Fibroblast of skin of back (primary cell): ENCODE measurements at places on chromosomes 1 and 21.
A peak's percentile ranks its signal among the peaks of the same experiment; 100 is the strongest.

DNA sequence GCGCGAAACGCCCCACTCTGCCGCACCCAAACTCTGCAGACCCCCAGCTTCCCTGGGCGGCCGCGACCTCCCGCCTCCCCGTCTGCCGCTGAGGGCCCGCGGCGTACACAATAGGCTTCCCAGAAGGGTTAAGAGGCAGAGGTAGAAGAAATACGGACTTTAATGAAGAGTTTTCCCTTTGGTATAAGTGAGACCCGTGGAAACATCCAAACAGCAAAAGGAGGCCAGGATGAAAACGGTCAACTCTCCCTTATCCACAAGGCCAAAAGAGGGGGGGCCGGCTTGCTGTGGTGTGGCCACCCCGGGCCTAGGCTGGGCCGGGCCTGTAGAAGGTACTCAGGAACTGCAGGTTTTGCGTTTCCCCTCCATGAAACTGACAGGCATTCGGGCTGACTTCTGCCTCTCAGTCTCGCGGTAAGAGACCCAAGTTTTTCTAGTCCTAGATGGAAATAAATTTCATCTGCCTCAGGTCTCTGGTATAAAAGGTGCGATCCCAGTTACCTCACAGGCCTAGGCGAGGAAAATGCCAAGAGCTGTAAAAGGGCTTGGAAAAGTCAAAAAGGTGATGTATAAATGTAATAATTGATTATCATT is 671 bp upstream of the PYGO2 start:
- no peak for DNase-seq

DNA sequence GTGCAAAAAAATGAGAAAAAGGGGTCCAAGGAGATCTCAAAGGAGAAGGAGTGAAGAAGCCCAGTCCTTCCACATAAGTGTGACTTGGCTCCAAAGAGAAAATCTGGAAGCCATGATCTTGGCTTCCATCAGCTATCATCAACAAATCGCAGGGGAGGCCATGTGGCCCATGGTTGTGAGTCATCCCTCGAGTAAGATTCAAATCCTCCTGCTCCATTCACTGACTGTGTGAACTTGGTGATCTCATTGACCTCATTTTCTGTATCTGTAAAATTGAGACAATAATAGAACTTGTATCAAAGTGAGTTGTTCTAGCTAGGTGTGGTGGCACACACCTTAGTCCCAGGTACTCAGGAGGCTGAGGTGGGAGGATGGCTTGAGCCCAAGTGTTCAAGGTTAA is 79.1 kb upstream of the OLIG2 start:
- DNase-seq = peak; percentile 11

GRCh38 chr1:226679853-226680516 is 59.1 kb downstream of the ITPKB start:
- DNase-seq = peak; percentile 86

GRCh38 chr1:18913065-18913835 is 10.9 kb upstream of the ALDH4A1 start:
- peak; percentile 78 for DNase-seq

DNA sequence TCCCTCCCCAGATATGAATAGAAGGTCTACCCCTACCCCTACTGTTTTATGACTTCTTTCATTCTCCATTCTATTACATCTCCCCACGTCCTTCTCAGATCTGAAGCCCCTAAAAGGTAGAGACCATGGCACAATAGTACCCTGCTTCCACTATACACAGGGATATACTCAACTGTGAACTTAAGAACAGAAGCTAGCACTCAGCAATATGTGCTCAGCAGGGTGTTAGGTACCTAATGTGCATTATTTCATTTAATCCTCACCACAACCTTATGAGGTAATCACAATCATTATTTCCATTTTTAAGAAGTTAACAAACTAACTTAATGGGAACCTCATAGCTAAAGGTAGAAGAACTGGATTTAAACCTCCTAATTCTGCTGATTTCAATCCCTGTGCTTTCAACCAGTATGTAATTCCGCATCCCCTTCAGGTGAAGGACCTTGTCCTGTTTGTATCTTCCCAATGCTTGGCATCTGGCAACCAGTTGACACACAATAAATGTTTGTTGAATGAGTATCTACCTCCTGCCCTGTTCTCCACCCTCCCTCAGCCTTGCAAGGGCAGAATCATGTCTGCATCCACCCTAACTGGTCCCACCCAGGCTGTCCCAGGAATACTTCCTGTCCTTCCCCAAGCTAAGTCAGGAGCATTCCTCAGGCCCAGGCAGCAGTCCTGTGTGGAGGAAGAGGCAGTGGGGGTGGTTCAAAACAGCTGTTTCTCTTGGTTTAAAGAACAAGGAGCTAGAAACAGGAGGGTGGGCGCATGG is 6.5 kb downstream of the DENND2D start:
- DNase-seq = peak; percentile 19

GRCh38 chr1:2801535-2802291 is at the start of gene TTC34:
Gene TTC34, minus strand, starts transcription at chr1:2801693. Its CDS starts 866 bp downstream, at chr1:2800827.
- peak; percentile 39 for DNase-seq

- peak; percentile 56 for DNase-seq
Measured at GRCh38 chr1:218374401-218375353, 29.5 kb downstream of the TGFB2 start.

GRCh38 chr1:68301471-68302001 is 69.2 kb upstream of the WLS start:
- no peak for DNase-seq

DNA sequence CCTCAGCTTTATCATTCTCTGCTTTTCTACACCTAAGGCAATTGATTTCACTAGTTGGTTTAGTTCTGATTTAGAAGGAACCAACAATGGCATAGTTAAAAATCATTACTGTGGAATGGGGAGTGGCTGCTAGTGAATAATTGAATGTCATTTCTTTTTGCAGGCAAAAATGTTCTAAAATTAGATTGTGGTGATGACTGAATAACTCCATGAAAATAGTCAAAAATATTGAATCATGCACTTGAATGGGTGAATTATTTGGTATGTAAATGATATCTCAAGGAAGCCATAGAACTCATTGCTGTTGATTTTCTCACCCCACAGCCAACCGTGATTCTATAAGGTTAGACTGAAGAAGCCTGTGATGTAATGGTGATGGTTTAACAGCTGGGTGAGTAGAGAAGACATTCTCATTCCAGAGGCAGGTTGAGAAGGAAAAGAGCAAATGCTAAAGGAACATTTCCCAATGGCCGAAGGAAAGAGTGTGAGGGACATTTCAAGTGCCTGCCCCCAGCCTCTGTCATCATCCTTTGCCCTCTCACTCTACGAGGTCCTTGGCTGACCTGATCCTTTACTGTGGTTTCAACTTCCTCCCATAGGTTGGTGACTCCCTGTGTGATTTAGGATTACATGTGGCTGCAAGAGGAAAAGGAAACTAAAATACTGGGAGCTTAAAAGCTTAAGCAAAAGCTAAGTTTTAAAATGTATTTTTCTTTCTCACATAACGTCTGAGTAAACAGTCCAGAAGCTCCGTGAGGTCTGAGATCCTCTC is 12.5 kb downstream of the OVAAL start:
- DNase-seq = peak; percentile 80

- peak; percentile 27 for DNase-seq
Measured at GRCh38 chr1:211643324-211644212, 31.9 kb downstream of the NEK2 start.

- peak; percentile 74 for DNase-seq
Measured at GRCh38 chr1:7298145-7298544, 473.0 kb upstream of the VAMP3 start.

GRCh38 chr1:160651433-160652064 is 4.7 kb upstream of the SLAMF1 start:
- DNase-seq = no peak

DNA sequence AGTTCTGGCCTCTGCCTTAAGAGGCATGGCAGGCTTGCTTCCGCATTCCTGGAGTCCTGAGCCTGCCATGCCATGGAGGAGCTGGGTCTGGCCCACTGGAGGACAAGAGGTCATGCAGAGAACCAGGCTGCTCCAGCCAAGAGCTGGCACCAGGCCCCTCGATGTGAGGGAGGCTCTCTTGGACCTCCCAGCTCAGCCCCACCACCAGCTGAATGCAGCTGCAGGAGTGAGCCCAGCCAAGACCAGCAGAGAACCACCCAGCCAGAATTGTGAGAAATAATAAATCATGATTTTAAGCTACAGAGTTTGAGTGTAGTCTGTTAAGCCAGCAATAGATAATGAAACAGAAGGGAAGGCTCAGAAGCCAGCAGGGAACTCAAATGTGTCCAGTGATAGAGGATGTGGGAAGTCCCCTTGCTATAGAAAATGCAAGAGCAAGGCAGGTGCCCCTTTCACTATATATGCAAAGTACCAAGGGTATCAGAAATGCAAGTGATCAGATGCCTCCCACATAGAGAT is 118.4 kb downstream of the HIVEP3 start:
- DNase-seq = no peak

GRCh38 chr1:85363521-85363920 is 87.1 kb upstream of the BCL10 start:
- DNase-seq = peak; percentile 34

GRCh38 chr1:118158924-118159323 is 26.1 kb downstream of the SPAG17 start:
- peak; percentile 94 for DNase-seq

DNA sequence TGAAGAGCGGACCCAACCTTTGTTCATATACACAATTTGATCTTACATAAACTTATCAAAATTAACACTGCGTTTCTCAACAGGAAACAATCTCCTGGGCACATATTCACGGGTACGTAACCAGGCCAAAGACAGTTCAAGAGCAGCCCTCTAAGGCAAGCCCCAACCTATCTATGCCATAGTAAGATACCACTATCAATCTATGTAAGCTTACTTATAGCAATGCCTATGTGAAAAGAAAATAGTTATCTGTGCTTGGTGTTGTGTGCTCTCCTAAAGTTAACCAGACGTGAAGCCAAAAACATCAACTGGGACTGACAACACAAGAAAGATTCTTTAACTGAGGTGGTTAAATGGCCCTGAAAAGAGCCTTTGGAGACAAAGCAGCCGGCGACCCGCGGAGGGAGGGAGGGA is 49.4 kb upstream of the BOLA1 start:
- DNase-seq = no peak

DNA sequence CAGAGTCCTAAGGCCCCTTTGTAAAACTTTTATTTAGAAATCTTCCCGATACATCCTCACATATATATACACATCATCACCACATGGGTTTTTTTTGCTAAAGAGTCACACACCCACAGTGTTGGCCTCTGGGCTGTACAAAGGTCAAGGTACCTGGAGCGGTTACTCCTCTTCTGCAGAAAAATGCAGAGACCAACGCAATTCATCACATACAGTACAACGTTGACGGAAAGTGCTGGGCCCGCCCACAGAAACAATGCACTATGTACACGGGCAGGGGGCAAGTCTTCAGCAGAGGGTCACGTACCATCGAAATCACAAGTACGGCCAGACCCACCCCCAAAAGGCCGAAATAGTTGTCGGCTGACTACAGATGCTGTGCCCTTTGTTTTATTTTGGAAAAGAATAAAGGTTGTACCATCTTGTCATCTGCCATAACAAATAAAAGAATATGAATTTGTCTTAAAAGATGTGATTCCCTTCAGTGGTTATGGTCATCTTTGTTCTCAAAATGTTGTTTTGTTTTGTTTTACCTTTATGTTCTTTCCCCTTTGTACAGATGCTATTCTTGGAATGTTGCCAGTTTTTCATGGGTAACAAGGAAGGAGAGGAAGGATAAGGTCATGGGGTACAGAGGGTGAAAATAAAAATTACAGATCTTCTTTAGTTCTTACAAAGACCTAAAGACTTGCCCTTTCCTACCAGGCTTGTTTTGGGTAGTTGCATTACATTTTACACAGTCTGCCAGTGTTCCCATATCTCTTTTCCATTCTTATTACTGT is 15.6 kb downstream of the TAL1 start:
- no peak for DNase-seq
